IPS-NIHi11 (cell line): ENCODE measurements at places on chromosomes 11 and 22.

DNA sequence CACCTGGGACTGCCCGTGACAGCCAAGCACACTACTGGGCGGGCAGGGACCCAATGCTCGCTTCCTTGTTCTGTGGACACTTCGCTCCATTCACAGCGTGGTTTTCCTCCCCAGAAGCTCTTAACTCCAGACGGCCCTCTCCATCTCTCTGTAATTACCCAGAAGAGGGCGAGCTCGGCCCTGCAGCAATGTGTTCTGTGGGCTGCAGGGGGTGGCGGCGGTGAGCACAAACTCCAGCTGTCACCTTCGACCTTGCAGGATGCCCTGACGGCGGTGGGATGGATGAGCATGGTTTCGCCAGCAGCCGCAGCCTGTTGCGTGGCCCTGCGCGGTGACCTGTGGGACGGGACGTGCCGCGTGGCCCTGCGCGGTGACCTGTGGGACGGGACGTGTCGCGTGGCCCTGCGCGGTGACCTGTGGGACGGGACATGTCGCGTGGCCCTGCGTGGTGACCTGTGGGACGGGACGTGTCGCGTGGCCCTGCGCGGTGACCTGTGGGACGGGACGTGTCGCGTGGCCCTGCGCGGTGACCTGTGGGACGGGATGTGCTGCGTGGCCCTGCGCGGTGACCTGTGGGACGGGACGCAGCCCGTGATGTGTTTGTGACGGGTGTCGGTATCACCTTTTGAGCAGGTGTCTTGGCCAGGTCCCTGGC, 1204.7 kb downstream of the BRD1 start:
- peak; percentile 45 for DNase-seq

- DNase-seq = no peak
Observed at GRCh38 chr11:128184981-128185380, 402.4 kb downstream of the ETS1 start.

- no peak for DNase-seq
Observed at GRCh38 chr11:62179995-62180394, 10.0 kb upstream of the SCGB1D1 start.

GRCh38 chr11:84685976-84686375, 941.2 kb downstream of the DLG2 start:
- no peak for DNase-seq

- peak; percentile 97 for DNase-seq
Observed at GRCh38 chr11:31509429-31510345, at the start of the genes ELP4 and IMMP1L. Gene ELP4 (plus strand): TSS chr11:31509767. CDS start chr11:31509785, 18 bp downstream. Gene IMMP1L (minus strand): TSS chr11:31509622. CDS start chr11:31463276, 46,346 bp downstream.

DNA sequence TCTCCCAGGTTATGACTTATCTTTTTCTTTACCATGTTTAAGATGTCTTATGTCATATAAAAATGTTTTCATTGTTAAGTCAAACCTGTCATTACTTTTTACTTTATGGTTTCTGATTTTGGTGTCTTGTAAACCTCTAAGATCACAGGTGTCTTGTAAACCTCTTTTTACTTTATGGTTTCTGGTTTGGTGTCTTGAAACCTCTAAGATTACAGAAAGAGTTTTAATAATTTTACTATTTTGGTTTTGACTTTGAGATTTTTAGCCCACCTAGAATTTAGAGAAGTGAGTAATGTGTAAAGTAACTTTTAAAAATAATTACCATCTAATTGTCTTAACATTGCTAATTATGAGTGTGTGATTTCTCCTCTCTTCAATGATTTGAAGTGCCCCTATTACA, 2.6 kb downstream of the CSF2RB start:
- no peak for DNase-seq

- DNase-seq = no peak
Observed at GRCh38 chr11:77677138-77677537, 39.5 kb upstream of the CLNS1A start.

- DNase-seq = no peak
Observed at GRCh38 chr22:23835484-23836144, 3.2 kb downstream of the DERL3 start.

DNA sequence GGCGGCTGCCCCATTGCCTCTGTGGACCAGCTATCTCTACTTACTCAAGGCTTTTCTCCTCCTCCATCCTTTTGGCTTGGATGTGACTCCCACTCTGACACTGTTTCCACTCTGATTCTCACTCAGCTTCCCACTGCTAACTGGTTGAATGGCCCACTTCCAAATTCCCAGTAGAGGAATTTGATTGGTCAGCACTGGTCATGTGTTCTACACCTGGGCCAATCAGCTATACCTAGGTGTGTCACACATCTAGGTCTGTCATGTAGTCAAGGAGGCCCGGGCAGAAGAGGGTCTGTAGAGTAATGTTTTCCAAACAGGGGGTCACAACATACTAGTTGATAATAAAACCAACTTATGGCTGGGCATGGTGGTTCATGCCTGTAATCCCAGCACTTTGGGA, 53.3 kb downstream of the TPBGL start:
- DNase-seq = no peak

DNA sequence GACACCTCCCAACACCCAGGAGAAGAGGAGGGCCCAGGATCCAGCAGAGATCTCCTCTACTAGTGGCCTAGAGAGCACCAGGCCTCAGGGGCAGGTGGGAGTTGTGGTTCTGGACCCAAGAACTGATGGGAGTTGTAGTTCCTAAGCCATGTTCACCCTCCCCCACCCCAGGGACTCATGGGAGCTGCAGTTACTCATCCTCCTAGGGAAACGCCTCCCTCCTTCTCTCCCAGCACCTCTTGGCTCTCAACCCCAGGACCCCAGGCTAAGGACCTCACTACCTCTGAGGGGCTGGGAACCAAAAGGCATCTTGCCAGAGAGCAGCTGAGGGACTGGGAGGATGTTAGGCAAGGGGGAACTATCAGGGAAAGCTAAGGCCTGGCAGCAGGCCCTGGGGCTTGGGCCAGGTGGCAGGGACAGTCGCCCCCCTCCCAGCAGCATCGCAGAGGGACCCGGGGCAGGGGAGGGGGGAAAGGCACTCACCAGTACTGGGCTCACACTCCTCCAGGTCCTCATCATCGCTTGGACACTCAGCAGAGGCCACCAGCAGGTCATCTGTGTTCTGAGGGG, 28.9 kb downstream of the SLC22A12 start:
- peak; percentile 75 for DNase-seq

DNA sequence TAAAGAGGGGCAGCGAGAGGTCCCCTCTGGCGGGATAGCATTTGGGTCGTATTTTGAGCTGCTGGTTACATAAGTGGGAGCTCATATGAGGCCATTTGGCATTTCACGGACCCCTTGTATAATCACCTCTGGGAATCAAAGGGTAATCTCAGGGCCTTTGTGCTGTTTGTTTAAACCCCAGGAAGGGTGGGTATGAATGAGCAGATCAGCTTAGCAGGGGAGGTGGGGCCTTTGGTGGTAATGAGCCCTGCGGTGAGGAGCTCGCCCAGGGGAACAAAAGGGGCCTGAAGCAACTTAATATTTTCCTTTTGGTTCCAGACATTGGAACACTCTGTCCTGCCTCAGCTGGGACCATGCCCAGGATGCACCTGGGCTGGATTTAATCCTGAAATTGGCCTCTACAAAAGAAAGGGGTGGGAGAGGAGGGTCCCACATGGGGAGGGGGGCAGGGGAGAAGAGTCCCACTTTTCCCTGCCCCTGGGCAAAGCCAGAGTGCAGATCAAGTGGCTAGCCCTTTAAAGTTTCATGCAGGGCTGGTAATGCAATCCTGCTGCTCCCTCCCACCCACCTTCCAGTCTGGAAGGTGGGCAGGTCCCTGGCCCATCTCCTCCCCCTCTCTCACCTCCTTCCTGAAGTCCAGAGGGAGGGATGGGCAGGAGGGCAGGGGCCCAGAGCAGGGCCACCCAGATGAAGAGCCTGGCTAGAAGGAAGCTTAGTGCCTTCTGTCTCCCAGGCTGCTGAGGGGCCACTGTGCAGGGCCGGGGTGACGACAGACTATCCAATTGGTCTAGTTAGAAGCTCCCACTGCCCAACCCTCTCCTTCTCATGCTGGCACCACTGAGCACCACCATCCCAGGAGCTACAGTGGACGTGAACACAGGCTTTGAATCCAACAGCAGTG, 10.5 kb downstream of the TSKU start:
- peak; percentile 57 for DNase-seq

DNA sequence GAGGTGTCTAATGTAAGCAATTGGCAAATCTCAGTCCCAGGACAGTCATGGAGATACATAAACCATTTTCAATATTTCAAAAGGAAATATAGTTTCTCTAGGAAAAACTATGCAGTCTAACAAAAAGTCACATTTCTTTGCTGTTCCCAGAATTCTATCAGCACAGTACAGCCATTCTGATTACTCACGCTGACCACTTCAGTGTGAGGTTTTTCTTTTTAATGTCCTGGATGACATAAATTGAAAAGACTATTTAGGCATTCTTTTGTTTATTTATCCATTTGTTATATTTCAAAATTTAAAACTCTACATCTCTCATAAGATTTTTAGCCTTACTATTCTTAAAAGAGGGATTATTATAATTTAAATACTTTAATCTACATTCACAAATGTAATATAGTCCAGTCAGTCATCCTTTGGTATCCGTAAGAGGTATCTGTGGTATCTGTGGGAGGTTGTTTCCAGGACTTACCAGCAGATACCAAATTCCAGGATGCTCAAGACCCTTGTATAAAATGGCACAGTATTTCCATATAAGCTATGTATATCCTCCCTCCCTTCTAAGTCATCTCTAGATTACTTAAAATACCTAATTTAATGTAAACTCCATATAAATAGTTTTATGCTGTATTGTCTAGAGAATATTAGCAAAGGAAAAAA, 331.1 kb upstream of the PITPNB start:
- no peak for DNase-seq
